Fibroblast of the aortic adventitia (primary cell): ENCODE measurements at places on chromosomes 2 and 18.
A peak's percentile ranks its signal among the peaks of the same experiment; 100 is the strongest.

- DNase-seq, result no peak
Measured at GRCh38 chr2:170690640-170691039, 24.5 kb upstream of the SP5 start.

GRCh38 chr2:19228715-19229114 lies 129.7 kb downstream of the OSR1 start:
- no peak for DNase-seq

DNA sequence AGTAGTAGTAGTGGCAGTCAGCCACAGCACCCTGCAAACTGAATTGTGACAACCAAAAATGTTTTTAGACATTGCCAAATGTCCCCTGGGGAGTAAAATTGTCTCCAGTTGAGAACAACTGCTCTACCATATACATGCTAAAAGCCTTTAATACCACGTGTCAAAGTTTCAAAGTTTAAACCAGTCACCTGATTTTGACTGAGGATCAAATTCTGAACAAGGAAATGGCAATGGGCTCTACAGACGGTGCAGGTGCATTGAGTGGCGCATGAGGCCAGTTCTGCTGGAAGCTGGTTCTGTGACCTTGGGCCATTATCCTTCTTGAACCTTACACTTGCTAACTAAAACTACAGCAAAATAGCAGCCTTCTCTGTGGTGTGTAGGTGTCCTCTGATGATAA lies 85.0 kb downstream of the LIPG start:
- no peak for DNase-seq

DNA sequence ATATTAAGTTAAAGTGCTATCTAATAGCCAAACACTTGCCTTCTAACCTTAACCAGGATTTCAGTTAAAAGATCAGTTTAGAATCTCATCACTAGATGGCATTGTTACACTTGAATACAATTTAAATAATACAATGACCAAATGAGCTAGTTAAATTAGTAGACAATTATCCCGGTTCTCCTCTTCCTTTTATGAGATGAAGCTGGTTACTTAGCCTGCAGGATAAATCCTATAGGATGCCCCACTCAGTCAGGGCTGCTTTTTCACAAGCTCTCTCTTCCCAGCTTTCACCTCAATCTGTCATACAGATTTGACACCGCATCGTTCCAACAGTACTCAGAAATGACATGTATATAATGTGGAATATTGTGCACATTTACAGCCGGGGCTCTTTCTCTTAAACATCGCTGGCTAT lies 678.8 kb downstream of the KCNJ3 start:
- peak; percentile 51 for DNase-seq

GRCh38 chr2:70659551-70659950 lies 105.9 kb upstream of the TGFA start:
- DNase-seq, result no peak

GRCh38 chr2:24832521-24832920 lies 39.3 kb downstream of the CENPO start:
- no peak for DNase-seq

DNA sequence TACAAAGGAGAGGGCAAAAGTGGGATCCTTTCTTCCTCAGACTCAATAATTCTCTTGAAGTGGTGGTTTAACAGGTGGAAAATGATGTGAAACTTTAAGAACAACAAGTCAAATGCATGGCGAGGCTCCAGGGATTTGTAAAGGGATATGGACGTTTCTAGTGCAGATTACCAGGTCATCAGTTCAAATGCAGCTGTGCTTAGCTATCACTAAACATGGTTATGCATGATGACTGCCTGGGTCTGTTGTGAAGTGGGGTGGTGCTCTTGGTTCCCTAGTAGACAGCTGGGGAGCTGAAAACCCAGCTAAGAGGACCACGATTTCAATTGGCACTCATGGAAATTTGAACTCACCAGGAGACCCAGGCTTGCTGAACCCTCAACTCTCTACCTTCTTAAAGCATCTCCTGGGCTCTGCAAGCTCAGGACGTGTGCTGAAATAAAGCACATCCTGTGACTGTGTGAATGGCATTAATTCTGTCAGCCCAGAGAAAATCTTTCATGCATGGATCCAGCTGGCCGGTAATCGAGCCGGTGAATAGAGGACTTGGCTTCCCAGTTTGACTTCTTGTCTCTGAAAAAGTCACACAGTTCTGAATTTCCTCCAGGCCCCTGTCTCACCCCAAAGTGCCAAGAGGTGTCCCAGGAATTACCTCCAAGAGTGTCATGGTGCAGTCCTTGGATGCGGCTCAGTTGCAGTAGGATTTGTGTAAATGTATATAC lies 146.1 kb downstream of the MTX2 start:
- no peak for DNase-seq

GRCh38 chr2:138956116-138956515 lies 175.9 kb upstream of the NXPH2 start:
- no peak for DNase-seq

DNA sequence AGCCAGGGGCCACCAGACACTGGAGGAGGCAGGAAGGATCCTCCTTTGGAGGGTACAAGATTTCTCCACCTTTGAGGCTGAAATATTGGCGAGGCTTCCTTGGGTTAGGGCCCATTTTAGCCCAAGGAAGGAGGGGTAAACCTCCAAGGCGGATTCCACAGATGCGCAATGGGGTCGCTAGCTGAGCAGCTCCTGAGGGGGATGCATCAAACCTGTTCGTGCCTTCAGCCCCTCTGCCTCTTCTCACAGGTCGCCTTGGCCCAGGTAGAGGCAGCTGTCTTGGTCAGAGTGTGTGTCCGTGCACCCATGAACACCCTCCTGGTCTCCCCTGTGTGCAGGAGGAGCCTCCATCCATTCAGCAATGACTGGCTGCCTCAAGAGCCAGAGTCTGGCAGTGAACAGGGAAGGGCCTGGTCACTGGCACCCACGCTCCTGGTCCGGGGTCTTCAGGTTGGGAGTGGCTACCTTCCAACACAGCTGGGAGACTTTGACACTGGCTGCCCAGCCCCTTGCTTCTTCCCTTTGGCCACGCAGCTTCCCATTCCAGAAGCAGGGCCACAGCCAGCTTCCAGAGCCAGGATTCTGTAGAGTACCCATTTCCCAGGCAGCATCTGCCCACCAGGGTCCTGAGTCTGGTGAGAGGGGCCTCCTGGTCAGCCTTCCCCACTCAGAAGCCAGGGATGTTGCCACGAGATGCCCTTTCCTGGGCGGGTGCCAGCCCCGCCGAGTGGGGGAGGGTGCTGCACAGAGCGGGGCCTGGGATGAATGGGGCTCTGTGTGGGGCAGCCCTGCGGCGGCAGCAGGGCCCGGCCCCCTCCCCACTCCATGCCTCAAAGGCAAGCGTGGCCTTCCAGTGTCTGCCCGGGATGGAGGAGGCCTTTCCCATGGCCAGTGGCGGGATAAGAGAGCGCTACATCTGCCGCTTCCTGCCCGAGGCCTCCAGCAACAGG lies 95.8 kb upstream of the GPC1 start:
- DNase-seq, result no peak

- DNase-seq, result no peak
Measured at GRCh38 chr2:224287531-224287930, 114.4 kb downstream of the FAM124B start.

GRCh38 chr18:50447102-50447741 lies 72.4 kb downstream of the SKA1 start:
- no peak for DNase-seq

DNA sequence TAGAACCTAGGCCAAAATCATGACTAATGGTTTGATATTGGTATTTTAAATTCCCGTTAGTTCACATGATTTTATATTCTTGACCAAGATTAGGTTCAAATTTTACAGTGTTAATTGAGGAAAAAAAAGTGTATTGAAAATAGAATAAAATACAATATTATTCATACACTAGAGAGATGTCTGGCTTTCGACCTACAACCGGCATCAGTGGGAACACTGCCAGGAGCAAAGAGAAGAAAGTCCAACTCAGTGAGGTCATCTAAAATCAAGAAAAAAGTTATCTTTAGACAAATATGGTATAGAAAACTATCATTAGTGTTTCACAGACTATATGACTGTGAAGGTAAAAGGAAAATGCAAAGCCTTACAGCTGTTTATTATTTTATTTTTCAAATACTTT lies 81.5 kb downstream of the PIGN start:
- DNase-seq, result peak; percentile 51

DNA sequence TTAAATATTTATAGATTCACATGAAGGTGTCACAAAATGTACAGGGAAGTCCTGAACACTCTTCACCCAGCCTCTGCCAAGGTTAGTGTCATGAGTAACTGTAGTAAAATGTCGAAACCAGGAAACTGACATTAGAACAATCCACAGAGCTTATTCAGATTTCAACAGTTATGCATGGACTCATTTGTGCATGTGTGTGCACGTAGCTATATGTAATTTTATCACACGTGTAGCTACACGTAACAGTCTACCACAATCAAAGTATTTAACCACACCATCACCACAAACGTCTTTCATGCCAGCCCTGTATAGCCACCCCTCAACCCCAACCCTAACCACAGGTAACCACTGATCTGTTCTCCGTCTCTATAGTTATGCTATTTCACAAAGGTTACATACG lies 211.7 kb upstream of the REV1 start:
- no peak for DNase-seq

DNA sequence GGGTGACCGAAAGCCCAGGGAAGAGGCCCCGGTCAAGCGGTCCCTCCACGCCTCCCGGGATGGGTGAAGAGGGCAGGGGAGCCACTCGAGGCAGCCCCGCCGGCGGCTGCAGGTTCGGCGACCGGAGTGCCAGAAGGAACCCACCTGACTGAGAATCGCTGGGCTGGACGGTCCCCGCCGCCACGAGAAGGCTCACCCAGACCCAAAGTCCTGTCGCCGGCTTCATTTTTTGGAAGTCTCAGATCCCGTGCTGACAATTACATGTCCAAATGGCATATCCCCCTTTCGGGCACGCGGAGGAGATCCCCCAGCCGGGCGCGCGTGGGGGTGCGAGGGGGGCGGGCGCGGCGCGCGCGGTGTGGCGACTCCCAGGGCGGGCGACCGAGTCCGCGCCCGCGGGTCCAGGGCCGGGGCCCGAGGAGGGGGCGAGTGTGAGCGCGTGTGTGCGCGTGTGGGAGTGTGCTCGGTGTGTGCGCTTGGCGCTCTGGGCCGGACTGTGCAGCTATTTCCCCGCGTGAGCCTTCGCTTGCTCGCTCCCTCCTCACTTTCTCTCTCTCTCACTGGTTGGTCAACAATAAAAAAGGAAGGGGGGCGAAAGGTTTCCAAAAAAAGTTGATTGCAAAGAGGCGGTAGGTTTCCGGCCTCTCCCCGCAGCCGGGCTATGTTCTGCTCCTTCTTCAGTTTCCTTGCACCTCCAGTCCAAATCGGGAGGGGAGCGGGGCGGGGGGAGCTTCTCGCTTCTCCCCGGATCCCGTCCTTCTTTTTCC lies at the start of gene ERBB4:
TSS of gene ERBB4 (minus strand) at position 498 of the 767 bp plus-strand sequence. CDS start at position 226, 272 bp downstream.
- no peak for DNase-seq

- DNase-seq, result no peak
Measured at GRCh38 chr18:6021306-6022073, 126.2 kb upstream of the TMEM200C start.

DNA sequence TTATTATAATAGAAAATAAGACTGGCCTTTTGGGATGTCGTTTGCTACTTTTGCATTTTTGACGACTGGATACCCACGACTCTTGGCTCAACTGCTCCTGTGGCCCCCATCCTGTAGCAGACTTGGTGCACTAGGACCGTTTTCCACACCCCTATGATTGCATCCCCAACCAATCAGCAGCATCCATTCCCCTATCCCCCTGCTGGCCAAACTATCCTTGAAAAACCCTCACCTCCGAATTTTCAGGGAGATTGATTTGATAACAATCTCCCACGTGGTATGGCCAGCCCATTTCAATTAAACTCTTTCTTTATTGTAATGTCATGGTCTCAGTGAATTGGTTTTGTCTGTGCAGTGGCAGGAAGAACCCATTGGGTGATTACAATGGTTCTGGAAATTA lies 37.9 kb upstream of the TTR start:
- DNase-seq, result no peak

DNA sequence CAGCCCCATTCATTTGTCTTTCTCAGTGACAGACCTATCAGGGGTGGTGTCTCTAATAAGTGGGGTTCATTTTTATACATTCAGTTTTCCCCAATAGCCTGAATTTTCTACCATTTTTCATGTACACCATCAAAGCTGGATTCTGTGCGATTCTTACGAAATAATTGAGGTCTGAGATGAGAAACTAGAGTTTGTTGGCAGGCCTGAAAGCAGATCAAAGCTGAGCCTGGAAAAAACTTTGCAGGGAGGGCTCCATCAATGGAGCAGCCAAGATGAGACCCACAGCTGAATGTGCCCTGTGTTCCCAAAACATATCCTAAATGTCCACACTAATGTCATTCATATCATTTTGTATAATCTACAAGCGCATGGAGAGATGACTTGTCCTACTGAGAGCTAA lies 4.5 kb upstream of the TMEM200C start:
- no peak for DNase-seq

GRCh38 chr2:144230033-144230432 lies 289.9 kb downstream of the ZEB2 start:
- no peak for DNase-seq

DNA sequence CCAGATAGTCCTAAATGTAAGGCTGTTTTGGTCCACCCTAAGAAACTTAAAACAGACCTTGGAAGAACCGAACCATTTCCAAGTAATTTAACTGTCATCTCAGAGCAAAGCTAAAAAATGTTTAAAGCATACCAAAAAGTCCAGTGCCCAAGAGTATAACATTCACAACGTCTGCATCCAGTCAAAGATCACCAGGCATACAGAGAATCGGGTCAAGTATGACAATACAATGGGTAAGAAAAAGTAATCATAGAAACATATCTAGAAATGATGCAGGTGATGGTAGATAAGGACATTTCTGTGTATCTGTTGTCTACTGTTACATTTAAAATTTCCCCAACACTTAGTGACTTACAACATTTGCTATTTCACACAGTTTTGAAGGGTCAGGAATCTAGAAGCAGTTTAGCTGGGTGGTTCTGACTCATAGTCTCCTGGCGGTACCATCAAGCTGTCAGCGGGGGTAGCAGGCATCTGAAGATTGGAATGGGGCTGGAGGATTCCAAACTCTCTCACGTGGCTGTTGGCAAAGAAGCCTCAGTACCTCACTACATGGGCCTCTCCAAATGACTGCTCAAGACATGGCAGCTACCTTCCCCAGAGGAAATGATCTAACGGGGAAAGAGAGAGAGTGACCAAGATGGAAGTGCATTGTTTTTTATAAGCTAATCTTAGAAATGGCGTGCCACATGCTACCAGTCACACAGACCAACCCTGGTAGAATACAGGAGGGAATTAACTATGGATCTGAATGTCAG lies 36.6 kb upstream of the DYNC2LI1 start:
- peak; percentile 94 for DNase-seq

- DNase-seq, result no peak
Measured at GRCh38 chr2:178422097-178422496, 28.9 kb downstream of the PRKRA start.

GRCh38 chr2:209367075-209367747 lies 56.6 kb upstream of the MAP2 start:
- DNase-seq, result peak; percentile 27
